Transverse colon (tissue), 4 donors: ENCODE measurements at places on chromosomes 5 and 9. TPM values are rescaled to one million over a fixed set of nuclear protein-coding genes. Genes with fewer than 3 reads are reported as not detected.

RCL1 gene
- 2.6 TPM for total RNA-seq

SSBP2 gene
- total RNA-seq: 27.3 TPM

C7 gene
- total RNA-seq: 123 TPM

SPATA9 gene
- total RNA-seq: not detected
